ENCODE measurements at places on chromosomes 11 and 22. TPM values are rescaled to one million over a fixed set of nuclear protein-coding genes. Genes with fewer than 3 reads are reported as not detected.

GRCh38 chr11:67983951-67984350, 19.9 kb downstream of the UNC93B1 start:
- no peaks in the 10 kb centered on the region for H3K36me3 ChIP-seq
- no peaks in the 10 kb centered on the region for H3K27me3 ChIP-seq
- H3K4me1 ChIP-seq: no peaks in the 10 kb centered on the region

- H3K4me1 ChIP-seq: no peaks in the 10 kb centered on the region
- no peak overlapping the region for H3K27ac ChIP-seq
- DNase-seq: no peak
- H3K36me3 ChIP-seq: no peaks in the 10 kb centered on the region
Observed at GRCh38 chr11:112727341-112727841, 233.8 kb upstream of the NCAM1 start.

GRCh38 chr11:64101461-64101860, 64.5 kb downstream of the MACROD1 start:
- no peak overlapping the region for H3K4me3 ChIP-seq
- H3K36me3 ChIP-seq: no peaks in the 10 kb centered on the region
- H3K27me3 ChIP-seq: peaks cover 60% of the 10 kb centered on the region
- no peak overlapping the region for H3K27ac ChIP-seq
- DNase-seq: no peak

The PIK3IP1 gene
- total RNA-seq: 22.3 TPM

DNA sequence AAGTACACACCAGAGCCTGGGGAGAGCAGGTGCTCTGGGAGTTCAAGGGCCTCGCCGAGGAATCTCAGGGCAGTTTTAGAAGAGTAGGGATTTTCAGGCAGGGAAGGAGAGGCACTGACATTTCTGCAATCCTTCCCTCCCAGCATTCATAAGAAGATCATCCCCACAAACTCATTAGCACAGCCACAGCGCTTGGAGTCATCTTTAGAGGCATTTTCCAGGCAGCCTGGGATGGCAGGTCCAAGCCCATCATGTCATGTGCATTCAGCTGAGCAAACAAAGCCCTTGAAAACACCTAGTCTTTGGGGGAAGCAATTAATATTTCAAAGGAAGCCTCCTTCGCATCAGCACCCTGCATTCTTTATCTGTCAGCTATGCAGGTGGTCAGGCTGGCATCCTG, 43.8 kb downstream of the MAP6 start:
- no peaks in the 10 kb centered on the region for H3K27me3 ChIP-seq
- H3K27ac ChIP-seq: no peak overlapping the region
- no peak for DNase-seq
- no peaks in the 10 kb centered on the region for H3K36me3 ChIP-seq
- H3K4me3 ChIP-seq: no peak overlapping the region
- H3K4me1 ChIP-seq: peaks cover 27% of the 10 kb centered on the region

DNA sequence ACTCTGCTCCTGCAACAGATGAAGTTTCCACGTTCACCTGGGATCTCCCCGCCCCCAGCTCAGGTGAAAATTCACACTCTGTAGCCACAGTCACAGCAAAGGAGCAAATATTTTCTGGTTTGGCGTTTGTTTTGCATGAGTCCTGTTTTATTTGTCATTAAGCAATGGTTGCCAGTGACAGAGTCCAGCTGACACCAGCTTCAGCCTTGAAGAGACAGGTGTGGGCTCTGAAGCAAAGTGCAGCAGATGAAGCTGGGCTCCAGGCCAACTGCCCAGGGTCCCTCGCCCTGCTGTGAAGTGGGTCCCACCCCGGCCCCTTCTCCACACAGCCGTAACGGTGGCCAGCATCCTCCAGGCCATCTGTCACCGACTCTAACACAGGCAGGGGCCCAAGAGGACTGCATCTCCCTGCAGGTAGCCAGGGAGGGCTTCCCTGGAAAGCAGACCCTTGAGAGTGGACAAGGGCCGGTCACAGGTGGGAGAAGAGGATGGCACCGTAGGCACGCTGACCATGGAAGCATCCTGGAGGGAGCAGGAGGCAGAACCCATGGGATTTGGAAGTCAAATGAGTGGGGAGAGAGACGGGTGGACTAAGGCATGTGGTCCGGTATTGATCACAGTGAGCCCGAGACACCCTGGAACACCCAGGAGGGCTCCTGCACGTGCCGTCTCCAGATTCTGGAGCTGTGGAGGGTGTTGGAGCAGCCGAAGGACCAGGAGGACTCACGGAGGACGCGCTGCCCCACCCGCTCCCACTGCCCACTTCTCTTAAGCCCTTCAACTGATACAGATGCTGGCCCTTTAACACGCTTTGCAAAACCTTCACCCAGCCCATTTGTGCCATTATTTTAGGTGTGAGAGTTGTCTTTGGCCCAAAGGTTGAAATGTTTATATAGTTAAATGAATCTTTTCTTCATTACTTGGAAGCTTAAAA, 294.5 kb downstream of the BRD1 start:
- no peaks in the 10 kb centered on the region for H3K36me3 ChIP-seq
- no peaks in the 10 kb centered on the region for H3K4me1 ChIP-seq
- no peak overlapping the region for H3K4me3 ChIP-seq
- no peak overlapping the region for H3K27ac ChIP-seq
- no peak for DNase-seq
- no peaks in the 10 kb centered on the region for H3K27me3 ChIP-seq

DNA sequence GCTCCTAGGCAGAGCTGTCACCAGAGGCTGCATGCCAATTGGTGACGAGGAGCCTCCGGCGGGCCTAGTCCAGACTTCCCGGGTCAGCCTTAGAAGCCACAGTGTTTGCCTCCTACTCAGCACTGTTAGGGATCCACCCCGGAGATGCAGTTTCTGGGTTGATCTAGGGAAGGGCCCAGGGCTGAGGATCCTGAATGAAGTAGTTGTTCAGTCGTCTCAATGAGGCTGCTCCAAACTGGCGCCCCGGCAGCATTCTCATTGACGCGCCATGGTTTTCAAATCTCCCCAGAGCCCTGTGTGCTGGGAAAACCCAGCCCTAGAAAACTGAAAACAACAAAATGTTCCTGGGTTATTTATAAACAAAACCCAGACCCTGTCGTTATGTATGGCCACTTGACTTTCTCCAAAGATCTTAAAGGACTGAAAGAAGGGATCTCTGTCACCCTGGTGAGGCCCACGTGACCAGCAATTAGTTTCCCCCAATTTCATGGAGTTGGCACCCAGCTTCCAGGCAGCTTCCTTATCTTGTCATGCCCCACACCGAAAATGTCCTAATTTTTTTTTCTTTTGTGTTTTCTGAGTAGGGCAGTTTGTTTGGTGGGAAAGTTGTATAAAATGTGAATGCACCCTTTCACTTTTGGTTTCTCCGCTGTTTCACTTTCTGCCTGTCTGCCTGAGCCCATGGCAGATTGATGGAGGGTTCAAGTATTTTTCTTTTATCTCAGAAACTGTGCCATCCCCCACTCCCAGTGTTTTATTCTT, 2.0 kb upstream of the EHD1 start:
- H3K27me3 ChIP-seq: no peaks in the 10 kb centered on the region

DNA sequence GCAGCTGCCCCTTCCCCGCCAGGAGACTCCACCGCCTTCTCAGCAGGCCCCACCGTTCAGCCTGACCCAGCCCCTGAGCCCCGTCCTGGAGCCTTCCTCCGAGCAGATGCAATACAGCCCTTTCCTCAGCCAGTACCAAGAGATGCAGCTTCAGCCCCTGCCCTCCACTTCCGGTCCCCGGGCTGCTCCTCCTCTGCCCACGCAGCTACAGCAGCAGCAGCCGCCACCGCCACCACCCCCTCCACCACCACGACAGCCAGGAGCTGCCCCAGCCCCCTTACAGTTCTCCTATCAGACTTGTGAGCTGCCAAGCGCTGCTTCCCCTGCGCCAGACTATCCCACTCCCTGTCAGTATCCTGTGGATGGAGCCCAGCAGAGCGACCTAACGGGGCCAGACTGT, 42.6 kb downstream of the PPP2R1B start:
- no peak overlapping the region for H3K27ac ChIP-seq
- H3K4me1 ChIP-seq: peaks cover 12% of the 10 kb centered on the region
- no peaks in the 10 kb centered on the region for H3K27me3 ChIP-seq
- DNase-seq: no peak
- peaks cover 41% of the 10 kb centered on the region for H3K36me3 ChIP-seq
- H3K4me3 ChIP-seq: no peak overlapping the region

- H3K4me1 ChIP-seq: no peaks in the 10 kb centered on the region
- no peak for DNase-seq
- H3K27me3 ChIP-seq: peaks cover 12% of the 10 kb centered on the region
- H3K4me3 ChIP-seq: no peak overlapping the region
- no peak overlapping the region for H3K27ac ChIP-seq
Observed at GRCh38 chr11:121365304-121365703, 72.7 kb downstream of the SC5D start.

DNA sequence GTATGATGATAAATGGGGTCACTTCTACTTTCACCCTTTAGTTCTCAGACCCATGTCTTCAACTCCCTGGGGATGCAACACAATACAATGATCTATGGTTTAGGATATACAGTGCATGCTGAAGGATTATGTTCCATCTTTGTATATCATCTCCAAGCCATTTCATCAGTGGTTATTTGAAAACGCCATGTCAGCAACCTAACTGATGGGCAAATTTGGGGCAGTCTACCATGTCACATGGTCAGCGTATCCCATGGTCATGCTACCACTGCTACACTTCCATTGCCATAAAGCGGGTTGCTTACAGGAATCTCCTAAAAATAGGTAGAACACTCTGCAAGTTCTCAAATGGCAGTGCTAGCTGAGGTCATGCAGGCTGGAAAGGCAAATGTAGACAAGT, 236.5 kb upstream of the ISX start:
- H3K4me3 ChIP-seq: no peak overlapping the region
- no peaks in the 10 kb centered on the region for H3K27me3 ChIP-seq
- no peak for DNase-seq

GRCh38 chr11:120432056-120433018, 79.2 kb upstream of the GRIK4 start:
- H3K27me3 ChIP-seq: no peaks in the 10 kb centered on the region
- peaks cover 7% of the 10 kb centered on the region for H3K36me3 ChIP-seq
- H3K27ac ChIP-seq: peak overlapping the region; percentile 94
- DNase-seq: peak; percentile 99

The MMP7 gene
- total RNA-seq: 8.4 TPM

DNA sequence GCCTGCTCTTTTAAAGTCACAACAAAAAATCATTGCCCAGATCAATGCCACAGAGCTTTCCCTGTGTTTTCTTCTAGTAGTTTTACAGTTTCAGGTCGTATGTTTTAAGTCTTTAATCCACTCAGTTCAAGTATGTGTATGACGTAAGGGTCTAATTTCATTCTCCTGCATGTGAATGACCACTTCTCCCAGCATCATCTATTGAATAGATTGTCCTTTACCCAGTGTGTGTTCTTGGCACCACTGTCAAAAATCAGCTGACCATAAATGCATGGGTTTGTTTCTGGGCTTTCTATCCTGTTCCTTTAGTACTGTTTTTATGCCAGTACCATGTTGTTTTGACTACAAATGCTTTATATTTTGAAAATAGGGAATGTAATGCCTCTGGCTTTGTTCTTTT, 28.1 kb downstream of the INTS4 start:
- DNase-seq: no peak
- H3K27me3 ChIP-seq: no peaks in the 10 kb centered on the region
- peaks cover 8% of the 10 kb centered on the region for H3K36me3 ChIP-seq

The ANKK1 gene
- total RNA-seq: 0.19 TPM

The PARVB gene
- 22.0 TPM for total RNA-seq

DNA sequence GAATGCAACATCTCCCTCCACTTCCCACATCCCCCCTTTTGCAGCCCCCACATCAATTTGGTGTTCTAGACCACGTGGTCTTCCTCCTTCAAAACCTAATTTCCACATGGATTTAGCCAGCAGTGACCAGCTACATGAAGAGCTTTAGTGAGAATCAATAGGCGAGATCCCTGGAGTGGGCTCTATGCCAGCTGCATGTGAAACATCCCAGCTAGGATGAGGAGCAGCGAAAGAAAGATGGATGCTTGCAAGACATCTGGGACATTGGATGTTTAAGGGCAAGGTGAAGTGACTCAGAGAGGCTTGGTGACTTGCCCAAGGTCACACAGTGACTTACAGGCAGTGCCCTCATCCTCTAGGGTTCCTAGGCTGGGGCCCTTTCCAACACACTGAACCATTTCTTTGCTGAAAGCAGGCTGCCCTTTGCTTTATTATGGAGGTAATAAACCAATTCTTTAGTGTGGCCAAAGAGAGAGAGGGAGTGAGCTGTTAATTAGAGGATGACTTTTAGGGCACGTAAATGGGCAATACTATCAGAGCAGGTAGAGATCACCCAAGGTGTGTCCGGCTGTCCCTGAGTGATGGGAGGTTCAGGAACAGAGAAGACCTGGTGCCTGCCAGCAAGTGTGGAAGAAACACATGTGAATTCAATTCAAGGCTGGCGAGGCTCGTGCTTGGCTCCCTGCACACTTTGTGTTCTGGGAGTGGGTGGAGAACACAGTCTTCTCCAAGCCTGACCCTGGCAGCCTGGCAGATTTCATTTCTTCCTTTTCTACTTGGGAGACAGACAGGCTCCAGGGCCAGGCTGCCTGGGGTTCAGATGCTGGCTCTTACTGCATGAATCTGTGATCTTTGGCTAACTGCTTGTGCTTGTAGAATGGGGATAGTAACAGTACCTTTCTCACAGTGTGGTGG, 24.0 kb downstream of the TSPAN18 start:
- H3K4me1 ChIP-seq: no peaks in the 10 kb centered on the region
- no peak overlapping the region for H3K27ac ChIP-seq
- peaks cover 35% of the 10 kb centered on the region for H3K27me3 ChIP-seq

The SLCO2B1 gene
- total RNA-seq: 2.6 TPM

The DDI1 gene
- total RNA-seq: not detected

The USH1C gene
- not detected for total RNA-seq

DNA sequence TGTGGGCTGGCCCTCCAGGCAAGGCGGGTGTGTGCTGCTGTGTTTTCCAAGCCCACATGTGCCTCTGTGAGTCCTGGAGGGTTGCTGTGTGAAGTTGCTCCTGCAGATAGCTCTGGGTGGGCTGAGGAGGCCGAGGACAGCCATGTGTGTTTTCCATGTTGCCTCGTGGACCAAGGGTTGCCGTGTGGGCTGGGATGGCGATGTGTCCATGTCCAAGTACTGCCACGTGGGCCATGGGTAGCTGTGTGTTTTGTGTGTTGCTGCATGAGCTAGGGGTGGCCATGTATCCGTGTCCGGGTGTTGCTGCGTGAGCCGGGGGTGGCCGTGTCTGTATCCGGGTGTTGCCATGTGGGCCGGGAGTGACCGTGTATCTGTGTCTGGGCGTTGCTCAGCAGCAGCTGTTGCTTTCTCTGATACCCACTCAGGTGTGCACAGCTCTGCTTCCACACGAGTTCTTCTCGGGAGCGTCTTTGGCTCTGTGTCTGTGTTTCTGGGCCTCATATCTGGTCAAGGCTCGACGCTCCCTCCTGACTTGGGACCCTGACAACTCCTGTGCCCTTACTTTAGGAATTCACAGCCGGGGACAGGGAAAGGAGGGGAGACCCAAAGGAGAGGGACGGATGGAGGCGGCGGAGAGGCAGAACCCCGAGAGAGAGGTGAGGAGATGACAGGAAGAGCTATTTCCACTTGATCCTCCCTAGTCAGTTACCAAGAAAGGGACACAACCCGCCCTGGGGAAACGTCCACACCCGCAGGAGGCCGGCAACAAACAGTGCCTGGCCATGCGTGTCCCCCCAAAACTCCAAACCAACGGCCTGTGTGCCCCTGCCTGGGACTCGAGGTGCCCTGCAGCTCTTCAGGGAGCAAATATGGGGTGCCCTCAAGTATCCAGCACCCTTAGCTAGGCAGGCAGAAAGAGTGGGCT, 83.1 kb downstream of the PHF21B start:
- DNase-seq: no peak
- no peaks in the 10 kb centered on the region for H3K36me3 ChIP-seq
- H3K27ac ChIP-seq: no peak overlapping the region
- H3K4me1 ChIP-seq: peaks cover 3% of the 10 kb centered on the region
- no peak overlapping the region for H3K4me3 ChIP-seq

- H3K4me1 ChIP-seq: peaks cover 40% of the 10 kb centered on the region
- H3K27ac ChIP-seq: peak overlapping the region; percentile 69
- H3K4me3 ChIP-seq: no peak overlapping the region
- H3K36me3 ChIP-seq: no peaks in the 10 kb centered on the region
- H3K27me3 ChIP-seq: no peaks in the 10 kb centered on the region
- DNase-seq: no peak
Observed at GRCh38 chr22:30225220-30225927, 21.2 kb downstream of the LIF start.

The JHY gene
- 2.7 TPM for total RNA-seq

Data from astrocyte (in vitro differentiated cells and primary cell).